ENCODE measurements at places on chromosomes 3 and 15.

DNA sequence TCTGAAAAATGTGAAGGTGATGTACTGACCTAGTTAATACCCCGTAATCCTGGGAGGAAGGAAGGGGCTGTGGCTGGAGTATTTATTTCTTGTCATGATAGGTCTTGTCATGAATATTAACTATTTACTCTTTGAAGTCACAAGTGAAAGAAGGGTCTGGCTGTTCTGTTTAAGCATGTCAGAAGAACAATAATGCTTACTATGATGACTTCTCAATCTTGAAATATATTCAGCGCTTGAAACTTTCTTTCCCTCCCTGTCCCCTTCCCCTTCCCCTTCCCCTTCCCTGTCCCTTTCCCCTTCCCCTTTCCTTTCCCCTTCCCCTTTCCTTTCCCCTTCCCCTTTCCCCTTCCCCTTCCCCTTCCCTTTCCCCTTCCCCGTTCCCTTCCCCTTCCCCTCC, 153.9 kb downstream of the PPM1L start:
- no peak for DNase-seq

DNA sequence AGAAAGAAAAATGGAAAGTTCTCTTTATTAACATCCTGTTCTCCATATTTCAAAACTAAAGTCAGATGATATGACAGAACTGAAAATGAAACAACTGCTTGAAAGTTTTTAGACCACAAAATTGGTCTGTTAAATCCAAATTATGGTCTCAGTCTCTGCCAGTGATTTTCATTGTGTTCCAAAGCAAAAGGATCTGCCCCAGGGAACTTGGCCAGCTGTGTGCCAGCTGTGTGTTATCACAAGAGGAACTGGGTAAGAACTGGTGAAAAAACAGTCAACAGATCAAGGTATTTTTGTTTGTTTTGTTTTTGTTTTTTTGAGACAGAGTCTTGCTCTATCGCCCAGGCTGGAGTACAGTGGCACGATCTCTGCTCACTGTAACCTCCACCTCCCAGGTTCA, 323.3 kb downstream of the CTNNB1 start:
- no peak for DNase-seq

GRCh38 chr3:58564456-58565160, 12.6 kb downstream of the FAM107A start:
- DNase-seq, result no peak

GRCh38 chr15:38560456-38560926, 4.1 kb downstream of the RASGRP1 start:
- no peak for DNase-seq

GRCh38 chr15:63357061-63357460, 24.6 kb downstream of the CA12 start:
- no peak for DNase-seq

DNA sequence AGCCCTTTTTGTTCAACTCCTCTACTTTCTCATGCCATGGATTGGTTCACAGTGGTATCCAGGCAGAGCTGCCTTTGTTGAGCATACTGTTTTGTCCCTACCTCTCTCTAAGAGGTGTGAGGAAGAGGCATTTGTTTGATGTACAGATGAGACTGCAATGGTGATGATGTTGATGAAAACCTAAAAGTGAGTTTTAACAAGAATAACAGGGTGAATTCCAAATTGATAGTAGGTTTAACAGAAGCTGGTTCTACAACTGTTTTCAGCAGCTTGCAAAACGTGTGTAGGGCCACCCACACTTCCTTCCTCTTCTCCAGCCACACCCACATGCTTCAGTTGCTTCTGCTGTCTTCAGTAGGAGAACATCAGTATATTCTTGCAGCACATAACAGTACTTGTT, 10.2 kb downstream of the SNRK start:
- DNase-seq, result peak; percentile 28

- no peak for DNase-seq
Measured at GRCh38 chr3:131406274-131406673, 24.7 kb downstream of the NUDT16 start.

GRCh38 chr15:27360316-27360715, 389.3 kb downstream of the GABRG3 start:
- no peak for DNase-seq

DNA sequence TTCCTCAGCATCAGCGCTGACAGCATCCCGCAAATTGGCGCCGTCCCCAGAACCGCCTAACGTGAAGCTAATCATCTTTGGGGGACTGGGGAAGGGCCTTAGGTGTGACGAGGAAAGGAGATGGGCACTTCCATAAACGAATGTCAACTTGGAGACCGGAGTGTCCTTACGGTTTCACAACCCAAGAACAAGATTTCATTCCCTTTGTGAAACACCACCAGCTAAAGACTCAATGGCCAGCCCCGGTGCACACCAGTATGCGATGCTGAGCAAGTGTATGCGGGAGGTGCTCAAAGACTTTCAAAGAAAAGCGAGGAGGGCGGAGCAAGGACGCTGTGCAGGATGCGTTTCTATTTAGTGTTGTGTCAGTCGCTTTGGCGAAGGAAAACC, 759 bp upstream of the TTBK2 start:
- DNase-seq, result no peak

GRCh38 chr3:11477407-11477911, 166.3 kb downstream of the VGLL4 start:
- DNase-seq, result no peak

DNA sequence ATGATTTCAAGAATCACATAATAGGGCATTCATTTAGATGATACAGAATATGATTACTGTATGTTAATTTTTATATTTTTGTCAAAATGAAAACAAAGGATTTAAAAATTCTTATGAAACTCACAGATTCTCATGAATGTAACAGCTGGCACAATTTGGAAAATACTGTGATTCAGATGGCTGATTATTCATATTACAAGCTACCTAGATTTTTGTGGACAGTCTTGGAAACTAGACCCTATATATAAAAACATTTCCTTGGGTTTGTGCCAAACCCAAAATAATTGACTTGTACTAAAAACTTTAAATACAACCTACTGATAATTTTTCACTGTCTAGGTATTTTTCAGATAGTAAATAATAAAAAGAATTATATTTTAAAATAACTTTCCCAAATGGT, 26.2 kb downstream of the ZBED2 start:
- no peak for DNase-seq

DNA sequence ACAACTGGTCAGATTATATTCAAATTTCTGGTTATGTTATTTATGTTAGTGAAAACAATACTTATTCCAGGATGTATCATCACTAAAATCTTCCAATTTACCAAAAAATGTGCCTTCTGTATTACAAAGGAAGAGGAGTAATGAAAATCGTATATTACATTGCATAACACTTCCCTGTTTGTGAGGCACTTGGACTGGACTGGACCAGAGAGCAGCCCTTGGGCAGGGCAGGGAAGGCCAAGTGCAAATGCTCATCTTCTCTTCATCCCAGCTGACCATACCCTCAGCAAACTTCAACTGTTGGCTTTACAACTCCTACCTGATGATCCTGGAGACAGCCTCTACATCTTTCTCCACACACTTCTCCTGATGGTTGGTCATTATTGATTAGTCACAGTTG, 285.7 kb upstream of the MME start:
- DNase-seq, result no peak

- DNase-seq, result no peak
Measured at GRCh38 chr3:105599350-105599749, 232.6 kb downstream of the ALCAM start.

DNA sequence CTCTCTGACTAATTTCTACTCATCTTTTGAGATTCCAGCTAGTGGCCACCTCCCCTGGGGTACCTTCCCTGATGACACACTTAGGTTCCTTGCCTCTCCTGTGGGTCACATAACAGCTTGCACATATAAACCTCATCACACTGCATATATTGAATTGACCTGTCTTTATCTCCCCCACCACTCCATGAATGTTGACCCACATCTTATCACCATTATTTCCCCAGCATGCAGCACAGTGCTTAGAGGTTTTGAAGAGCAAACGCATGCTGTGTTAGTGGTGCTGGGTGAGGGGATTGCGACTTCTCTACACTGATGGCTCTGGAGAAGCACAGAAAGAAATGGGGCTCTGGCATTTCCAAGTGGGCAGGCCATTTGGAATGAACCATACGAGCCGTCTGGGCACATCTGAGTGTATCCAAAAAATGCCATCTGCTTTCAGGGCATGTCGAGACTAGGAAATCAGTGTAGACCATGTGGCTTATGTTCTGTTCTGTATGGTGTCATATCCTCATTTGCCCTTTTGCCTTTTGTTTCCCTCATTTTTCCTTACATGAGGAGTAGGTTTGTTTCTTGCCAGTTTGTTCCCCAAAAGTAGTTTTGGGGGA, 333.2 kb upstream of the TRIM42 start:
- no peak for DNase-seq

DNA sequence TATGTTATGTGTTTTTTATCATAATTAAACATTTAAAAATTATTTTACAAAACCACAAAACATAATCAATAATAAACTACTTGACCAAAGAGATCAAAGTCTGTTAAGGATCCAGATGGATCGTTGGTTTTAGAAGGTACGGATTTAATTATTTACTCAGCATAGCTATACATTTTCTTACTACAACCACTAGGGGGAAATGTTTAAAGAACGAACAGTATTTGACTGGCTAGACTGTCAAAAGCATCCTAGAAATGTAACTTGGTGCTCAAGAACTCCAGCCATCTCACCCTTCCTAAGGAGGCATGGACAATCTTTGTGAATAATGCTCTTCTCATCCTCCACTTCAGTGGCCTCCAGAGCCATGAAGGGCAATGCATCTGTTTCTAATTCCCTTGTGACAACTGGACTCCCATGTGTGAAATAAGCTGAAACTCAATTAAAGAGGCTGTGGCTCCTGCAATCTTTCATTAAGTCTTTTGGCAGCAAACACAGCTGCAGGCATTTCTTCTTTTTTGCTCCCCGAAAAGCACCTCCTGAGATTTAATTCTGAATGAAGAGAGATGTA, 94.7 kb upstream of the TUSC7 start:
- DNase-seq, result no peak

DNA sequence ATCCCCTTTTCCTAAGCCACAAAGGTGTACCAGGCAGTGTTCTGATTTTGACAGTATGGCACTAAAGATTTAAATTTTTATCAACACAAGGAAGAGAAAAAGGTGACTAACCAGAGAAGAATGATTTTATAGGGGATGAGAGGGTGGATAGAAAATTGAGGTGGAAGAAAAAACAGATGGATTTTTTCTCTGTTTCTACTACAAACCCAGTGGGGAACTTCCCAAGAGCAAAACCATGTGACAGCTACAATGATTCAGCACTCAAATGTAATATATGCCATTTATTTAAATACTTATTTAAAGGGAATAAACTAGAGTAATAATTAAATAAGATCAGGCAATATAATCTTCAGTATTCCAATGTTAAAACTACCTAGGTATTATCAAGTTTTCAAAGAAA, 11.1 kb downstream of the DCUN1D1 start:
- no peak for DNase-seq

- DNase-seq, result no peak
Measured at GRCh38 chr3:123188058-123188457, 13.7 kb upstream of the SEC22A start.

- no peak for DNase-seq
Measured at GRCh38 chr3:29203851-29204250, 77.0 kb upstream of the RBMS3 start.

DNA sequence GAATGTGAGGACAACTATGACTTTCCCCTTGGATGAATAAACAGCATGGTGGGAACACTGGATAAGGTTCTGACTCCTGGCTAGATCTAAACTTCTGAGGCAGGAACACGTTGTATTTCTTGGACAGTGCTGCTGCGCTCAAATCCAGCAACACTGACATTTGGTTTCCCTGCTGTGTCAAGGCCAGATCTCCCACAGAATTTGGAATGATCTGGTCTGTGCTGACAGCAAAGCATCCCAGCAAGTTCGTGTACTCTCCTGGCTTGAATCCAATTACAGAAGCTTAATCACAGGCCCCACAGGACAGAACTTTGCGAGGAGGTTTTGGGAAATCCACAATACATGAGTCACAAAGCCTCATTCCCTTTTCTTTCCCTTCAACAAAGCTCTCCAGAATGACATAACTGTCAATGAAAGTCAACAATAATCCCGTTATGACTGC, 92.5 kb downstream of the ADAMTS9 start:
- DNase-seq, result no peak

DNA sequence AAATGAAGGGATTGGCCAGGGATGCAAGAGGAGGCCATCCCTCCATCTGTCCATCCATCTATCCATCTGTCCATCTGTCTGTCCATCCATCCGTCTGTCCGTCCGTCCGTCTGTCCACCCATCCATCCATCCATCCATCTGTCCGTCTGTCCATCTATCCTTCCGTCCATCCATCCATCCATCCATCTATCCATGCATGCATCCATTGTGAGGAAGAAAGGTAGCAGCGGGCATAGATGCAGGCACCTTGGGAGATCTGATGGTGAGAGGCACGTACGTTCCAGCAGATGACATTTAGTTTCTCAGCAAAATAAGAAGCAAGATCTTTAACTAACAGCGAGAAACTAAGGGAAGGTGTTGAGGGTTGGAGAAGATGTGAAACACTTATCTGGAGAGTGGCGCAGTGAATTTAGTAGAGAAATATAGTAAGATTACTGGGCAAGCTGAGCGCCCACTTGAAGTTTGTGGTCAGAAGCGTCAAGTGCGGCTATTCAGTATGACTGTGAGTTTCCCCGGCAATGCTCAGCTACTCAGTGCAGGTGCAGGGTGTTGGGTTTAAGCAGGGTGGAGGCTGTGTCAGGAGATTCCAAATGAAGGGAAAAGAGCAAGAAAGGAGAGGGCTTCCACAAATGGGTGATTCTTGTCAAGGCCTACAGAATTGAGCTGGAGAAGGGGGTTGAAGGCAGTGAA, 22.4 kb upstream of the SRP14 start:
- no peak for DNase-seq

- DNase-seq, result no peak
Measured at GRCh38 chr3:138441742-138442141, 7.3 kb downstream of the ESYT3 start.

DNA sequence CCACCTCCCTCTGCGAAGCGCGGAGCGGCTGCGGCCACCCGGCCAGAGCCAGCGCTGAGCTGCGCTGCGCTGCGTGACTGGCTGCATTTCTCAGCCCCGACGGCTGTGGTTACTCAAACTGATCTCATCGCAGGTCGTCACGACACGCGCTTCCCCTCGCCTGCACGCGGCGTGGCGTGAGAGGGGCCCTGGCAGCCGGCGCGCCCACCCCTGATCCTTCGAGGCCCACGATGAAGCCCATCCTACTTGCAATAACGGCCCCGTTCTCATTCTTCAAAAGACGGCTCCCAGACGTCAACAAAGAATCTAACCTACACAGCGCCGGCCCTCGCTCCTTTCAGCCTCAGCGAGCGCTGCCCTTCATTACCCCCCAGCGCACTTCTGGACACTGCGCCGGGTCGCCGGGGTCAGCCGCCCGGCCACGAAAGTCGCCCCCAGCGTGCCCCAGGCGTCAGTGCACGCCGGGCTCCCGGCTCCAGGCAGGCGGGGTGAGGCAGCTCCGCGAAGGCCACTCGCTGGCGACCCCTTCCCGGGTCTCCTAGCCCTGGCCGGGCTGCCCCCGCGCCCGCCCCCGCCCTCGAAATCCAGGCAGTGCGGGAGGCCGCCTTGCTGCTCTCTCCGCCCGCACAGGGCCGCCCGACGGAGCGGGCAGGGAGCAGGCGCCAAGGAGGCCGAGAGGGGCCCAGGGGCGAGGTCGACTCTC, 9.9 kb upstream of the LEKR1 start:
- no peak for DNase-seq

GRCh38 chr3:161217496-161217895, 3.6 kb upstream of the NMD3 start:
- DNase-seq, result no peak

GRCh38 chr15:98774756-98775497, 126.6 kb downstream of the IGF1R start:
- no peak for DNase-seq
